CD8-positive, alpha-beta memory T cell (primary cell): ENCODE measurements at places on chromosomes 2 and 18.

- DNase-seq, result no peak
- no peaks in the 10 kb centered on the region for H3K36me3 ChIP-seq
- H3K27ac ChIP-seq, result peak overlapping the region; percentile 76
- H3K27me3 ChIP-seq, result no peaks in the 10 kb centered on the region
Observed at GRCh38 chr2:231960810-231961348, 634 bp upstream of the DIS3L2 start.

GRCh38 chr18:76805221-76805620 lies 17.1 kb upstream of the ZNF236 start:
- H3K36me3 ChIP-seq, result no peaks in the 10 kb centered on the region
- H3K4me3 ChIP-seq, result no peak overlapping the region
- no peaks in the 10 kb centered on the region for H3K27me3 ChIP-seq
- no peak for DNase-seq

DNA sequence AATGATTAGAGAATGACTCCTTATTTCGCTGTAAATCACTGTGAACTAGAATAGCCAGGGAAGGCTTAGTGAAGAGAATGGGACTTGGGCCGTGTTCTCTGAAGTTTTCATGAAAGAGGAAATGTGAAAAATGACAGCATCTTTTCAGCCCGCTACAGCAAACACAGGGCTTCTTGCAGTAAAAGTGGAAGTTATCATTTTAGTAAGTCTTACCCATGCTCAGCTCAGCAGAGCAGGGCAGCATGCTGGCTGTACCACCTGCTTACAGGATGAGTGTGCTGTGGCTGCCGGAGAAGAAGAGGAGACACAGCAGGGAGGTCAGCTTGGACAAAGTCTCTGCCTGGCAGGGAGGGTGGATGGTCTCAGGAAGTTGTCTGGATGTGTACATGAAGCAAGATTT lies 300.7 kb upstream of the DLGAP1 start:
- no peaks in the 10 kb centered on the region for H3K4me1 ChIP-seq
- no peak overlapping the region for H3K4me3 ChIP-seq
- H3K27me3 ChIP-seq, result no peaks in the 10 kb centered on the region

DNA sequence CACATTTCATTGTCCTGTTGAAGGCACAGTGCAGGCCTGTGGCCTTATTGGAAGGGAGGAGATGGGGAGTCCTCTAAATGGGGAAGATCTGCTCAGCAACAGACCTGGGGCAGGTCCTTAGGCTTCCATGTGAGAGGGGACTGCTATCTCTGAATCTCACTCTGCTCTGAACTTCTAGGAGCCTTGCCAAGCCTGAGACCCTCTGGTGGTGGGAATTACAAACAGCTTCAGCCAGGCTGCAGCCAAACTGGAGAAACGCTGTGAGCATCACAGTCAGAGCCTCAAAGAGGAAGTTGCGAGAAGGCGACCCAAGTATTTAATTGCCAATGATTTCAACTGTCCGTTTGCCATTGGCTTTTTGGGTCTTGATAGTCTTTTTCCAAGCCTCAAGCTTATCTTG lies 66.8 kb upstream of the MC2R start:
- no peak overlapping the region for H3K4me3 ChIP-seq
- no peak overlapping the region for H3K27ac ChIP-seq
- H3K4me1 ChIP-seq, result no peaks in the 10 kb centered on the region
- DNase-seq, result no peak
- no peaks in the 10 kb centered on the region for H3K36me3 ChIP-seq

DNA sequence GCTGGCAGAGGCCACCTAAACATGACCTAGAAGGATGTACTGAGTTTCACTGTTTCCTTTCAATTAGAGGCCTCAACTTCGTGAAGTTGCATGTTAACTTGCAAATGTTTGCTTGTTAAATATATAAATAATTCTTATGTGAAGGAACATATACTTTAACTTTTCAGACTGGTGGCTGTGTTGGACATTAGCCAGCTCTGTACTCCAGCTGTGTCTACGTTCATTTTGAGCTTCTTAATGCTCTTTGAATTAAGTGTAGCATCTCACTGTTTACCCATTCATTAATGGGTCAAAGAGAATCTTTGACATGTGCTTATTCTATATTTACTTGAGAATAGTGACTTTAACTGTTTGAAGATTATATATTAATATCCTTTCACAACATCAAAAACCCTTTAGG lies 823.2 kb upstream of the ID2 start:
- H3K4me1 ChIP-seq, result no peaks in the 10 kb centered on the region
- H3K4me3 ChIP-seq, result no peak overlapping the region
- H3K27me3 ChIP-seq, result no peaks in the 10 kb centered on the region
- no peaks in the 10 kb centered on the region for H3K36me3 ChIP-seq
- H3K27ac ChIP-seq, result no peak overlapping the region

- no peaks in the 10 kb centered on the region for H3K27me3 ChIP-seq
- no peak for DNase-seq
- no peak overlapping the region for H3K27ac ChIP-seq
- H3K4me3 ChIP-seq, result no peak overlapping the region
- H3K4me1 ChIP-seq, result peaks cover 45% of the 10 kb centered on the region
Observed at GRCh38 chr2:227511955-227512354, 40.0 kb downstream of the AGFG1 start.

GRCh38 chr2:187093771-187094412 lies 244.9 kb upstream of the ZSWIM2 start:
- H3K36me3 ChIP-seq, result no peaks in the 10 kb centered on the region
- H3K27me3 ChIP-seq, result no peaks in the 10 kb centered on the region
- H3K4me3 ChIP-seq, result no peak overlapping the region
- no peak for DNase-seq

GRCh38 chr18:35547008-35547605 lies 34.4 kb upstream of the GALNT1 start:
- no peak overlapping the region for H3K4me3 ChIP-seq
- no peaks in the 10 kb centered on the region for H3K36me3 ChIP-seq
- no peaks in the 10 kb centered on the region for H3K27me3 ChIP-seq
- no peak for DNase-seq

DNA sequence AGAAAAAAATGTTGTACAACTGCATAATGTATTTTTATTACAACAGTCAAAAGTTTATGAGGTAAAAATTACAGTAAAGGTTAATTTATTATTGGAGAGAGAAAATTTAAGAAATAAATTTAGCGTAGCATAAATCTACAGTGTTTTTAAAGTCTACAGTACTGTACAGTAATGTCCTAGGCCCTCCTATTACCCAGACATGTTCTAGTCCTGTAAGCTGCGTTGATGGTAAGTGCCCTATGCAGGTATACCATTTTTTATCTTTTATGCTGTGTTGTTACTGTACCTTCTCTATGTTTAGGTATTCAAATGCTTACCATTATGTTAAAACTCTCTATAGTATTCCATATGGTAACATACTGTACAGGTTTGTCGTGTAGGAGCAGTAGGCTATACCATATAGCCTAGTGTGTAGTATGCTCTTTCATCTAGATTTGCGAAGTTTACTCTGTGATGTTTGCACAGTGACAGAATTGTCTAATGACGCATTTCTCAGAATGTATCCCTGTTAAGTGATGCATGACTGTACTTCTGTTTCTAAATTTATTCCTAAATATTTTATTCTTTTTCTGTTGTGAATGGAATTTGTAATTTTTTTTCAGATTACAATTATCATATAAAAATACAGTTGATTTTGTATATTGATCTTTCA lies 24.5 kb downstream of the ABI2 start:
- H3K4me3 ChIP-seq, result no peak overlapping the region
- no peaks in the 10 kb centered on the region for H3K4me1 ChIP-seq
- DNase-seq, result no peak

DNA sequence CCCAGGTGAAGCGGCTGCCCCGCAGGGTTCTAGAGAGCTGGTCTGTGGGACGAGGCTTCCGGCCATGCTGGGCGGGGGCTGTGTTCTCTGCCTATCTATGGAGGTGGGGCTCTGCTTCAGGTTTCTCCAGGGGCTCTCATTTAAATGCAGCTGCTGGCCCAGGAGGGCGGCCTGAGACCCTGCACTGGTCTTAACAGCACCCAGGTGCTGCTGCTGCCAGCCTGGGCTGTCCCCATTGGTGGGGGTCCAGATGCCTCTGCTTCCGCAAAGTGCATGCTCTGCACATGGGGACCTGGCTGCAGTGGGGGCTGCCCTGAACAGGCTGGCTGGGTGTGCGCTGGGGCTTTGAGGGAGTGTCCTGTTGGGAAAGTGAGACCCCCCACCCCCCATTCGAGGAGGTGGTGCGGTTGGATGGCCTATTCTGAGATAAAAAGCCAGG lies 29.7 kb upstream of the ALLC start:
- no peaks in the 10 kb centered on the region for H3K36me3 ChIP-seq
- H3K4me1 ChIP-seq, result no peaks in the 10 kb centered on the region
- H3K27ac ChIP-seq, result no peak overlapping the region
- H3K4me3 ChIP-seq, result no peak overlapping the region
- no peak for DNase-seq

GRCh38 chr2:194686569-194686968 lies 970.5 kb upstream of the SLC39A10 start:
- H3K36me3 ChIP-seq, result no peaks in the 10 kb centered on the region
- H3K27me3 ChIP-seq, result no peaks in the 10 kb centered on the region
- H3K4me1 ChIP-seq, result no peaks in the 10 kb centered on the region
- H3K4me3 ChIP-seq, result no peak overlapping the region
- H3K27ac ChIP-seq, result no peak overlapping the region

DNA sequence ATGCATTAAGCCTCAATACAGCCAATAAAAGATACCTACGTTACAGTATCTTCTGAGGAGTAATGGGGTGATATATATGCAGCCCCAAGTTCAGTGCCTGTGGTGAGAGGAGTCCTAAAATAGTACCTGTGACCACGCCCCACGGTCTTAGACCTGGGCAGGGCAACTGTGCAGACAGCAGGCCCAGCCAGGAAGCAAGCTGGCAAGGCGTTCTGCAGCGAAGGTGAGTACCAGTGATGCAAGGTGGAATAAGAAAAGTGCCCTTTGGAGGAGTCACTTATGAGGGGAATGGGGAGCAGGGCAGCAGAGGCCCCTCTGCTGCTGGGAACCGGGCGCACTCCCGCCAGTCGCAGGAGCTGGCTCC lies 12.7 kb upstream of the MAP3K2 start:
- no peak overlapping the region for H3K27ac ChIP-seq
- H3K27me3 ChIP-seq, result no peaks in the 10 kb centered on the region
- H3K4me3 ChIP-seq, result no peak overlapping the region
- no peak for DNase-seq

- H3K4me3 ChIP-seq, result no peak overlapping the region
- H3K4me1 ChIP-seq, result no peaks in the 10 kb centered on the region
- H3K27ac ChIP-seq, result no peak overlapping the region
- no peaks in the 10 kb centered on the region for H3K27me3 ChIP-seq
Observed at GRCh38 chr2:157173740-157174184, 83.7 kb upstream of the GALNT5 start.
